GM03348 (cell line): ENCODE measurements at places on chromosomes 4 and X.

DNA sequence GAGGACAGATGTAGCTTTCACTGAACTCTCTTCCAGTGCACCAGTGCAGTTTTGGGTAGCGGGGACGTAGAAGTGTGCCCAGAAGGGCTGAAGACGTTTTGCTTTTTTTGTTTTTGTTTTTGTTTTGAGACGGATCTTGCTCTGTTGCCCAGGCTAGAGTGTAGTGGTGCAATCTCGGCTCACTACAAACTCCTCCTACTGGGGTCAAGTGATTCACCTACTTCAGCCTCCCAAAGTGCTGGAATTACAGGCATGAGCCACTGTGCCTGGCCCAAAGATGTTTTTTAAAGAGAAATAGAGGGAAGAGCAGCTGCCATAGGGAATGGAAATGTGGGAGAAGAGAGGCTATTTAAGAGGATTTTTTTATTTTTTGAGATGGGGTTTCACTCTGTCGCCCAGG is 74.4 kb upstream of the ACSL1 start:
- no peak for DNase-seq

DNA sequence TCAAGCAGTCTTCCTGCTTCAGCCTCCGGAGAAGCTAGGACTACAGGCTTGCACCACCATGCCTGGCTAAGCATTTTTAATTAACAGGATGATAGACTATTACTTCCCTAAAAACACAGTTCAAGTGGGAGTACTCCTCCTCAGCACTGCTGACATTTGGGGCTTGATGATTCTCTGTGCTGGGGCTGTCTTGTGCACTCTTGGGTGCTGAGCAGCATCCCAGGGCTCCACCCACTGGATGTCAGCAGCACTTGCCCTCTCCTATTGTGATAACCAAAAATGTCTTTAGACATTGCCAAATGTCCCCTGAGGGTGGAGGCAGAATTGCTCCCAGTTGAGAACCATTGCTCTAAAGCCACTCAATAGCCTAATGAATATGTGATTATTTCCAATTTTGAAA is 60.4 kb downstream of the CLCN4 start:
- DNase-seq, result no peak

DNA sequence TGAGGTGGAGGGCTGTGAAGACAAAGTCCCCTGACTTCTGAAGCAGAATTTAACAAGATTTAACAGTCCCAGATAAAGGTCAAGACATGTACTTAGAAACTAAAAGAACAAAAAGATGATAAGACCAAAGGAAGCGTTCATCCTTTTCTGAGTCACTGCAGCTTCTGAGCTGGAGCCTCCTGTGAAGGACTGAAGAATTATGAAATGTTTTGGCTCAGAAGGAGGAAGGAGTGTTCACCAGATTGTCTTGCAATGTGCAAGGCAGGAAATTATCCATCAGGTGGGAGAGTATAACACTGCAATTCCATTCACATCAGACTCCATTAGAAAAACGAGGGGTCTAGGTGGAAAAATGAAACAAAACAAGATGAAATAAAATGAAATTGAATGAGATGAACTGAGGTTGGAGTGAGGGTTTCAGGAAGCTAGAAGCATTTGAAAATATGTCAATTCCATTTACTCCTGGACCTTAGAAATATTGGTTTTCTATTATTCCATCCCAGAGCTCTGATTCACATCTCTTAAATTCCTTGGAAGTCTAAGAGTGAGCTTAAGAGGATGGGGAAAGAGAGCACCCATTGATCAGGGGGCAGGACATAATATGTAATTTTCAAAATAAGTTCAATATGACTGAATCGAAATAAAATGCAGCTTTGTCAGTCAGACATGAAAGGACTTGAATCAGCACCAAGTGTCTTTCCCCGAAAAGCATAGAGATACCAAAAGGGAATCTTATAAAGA is 186.1 kb upstream of the LNX1 start:
- peak; percentile 82 for DNase-seq

DNA sequence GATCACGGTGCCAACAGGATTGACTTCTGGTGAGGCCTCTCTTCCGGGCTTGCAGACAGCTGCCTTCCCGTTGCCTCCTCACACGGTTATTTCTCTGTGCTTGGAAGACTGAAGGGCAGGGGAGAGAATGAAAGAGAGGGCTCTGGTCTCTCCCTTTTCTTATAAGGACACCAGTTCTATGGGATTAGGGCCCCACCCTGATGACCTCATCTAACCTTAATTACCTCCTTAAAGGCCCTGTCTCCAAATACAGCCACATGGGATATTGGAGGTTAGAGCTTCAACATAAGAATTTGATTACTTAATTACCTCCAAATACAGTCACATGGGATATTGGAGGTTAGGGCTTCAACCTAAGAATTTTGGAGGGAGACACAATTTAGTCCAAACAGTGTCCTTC is 46.5 kb downstream of the EVC start:
- no peak for DNase-seq

DNA sequence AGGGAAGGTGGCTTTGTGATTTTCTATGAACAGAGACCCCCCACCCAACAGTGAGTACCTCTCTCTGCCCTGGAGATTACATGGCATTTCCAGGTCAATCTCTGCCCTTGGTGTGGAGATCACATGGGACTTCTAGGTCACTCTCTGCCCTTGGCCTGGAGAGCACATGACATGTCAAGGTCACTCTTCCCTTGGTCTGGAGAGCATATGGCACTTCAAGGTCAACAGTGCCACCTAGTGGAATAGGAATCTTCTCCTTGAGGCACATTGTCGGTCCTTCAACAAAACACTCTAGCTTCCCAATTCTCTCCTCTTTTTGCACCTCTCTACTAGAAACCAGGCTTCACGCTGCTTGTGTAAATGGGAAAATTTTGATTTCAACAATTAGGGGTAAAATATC is 66.2 kb upstream of the TACR3 start:
- DNase-seq, result peak; percentile 31
